ENCODE measurements at places on chromosomes 11 and 22.

GRCh38 chr11:63682066-63683021, 1.0 kb downstream of the RTN3 start:
- no peak for DNase-seq

- no peak for DNase-seq
Observed at GRCh38 chr22:31857247-31857646, 87.1 kb upstream of the YWHAH start.

GRCh38 chr11:120526241-120526640, 14.7 kb downstream of the GRIK4 start:
- no peak for DNase-seq

- no peak for DNase-seq
Observed at GRCh38 chr11:78564490-78565467, 9.9 kb downstream of the NARS2 start.

DNA sequence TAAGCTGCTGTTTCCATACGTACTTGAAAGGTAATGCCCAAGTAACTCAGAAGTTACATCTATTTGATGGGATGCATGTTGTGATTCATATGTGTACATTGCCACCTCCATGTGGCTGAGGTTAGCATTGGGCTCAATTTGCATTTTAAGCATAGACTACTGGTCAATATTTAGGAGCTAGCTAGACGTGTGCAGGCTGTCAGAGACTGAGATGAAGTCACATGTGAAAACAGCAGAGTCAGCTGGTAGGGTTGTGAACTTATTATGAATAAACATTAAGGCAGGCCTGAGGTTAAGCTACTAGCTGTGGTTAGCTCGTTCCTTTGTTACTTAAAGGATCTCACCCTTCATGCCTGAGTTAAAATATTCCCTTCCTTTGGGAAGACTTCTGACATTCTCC, 114.5 kb upstream of the MTNR1B start:
- DNase-seq, result no peak

GRCh38 chr22:43216738-43217137, 29.8 kb upstream of the TTLL12 start:
- no peak for DNase-seq

GRCh38 chr11:83102834-83103233, 31.1 kb upstream of the RAB30 start:
- no peak for DNase-seq

All from stimulated activated CD8-positive, alpha-beta memory T cell treated with anti-CD3 and anti-CD28 coated beads, Interleukin-4, amount 100 ng/mL, for 1 hour (primary cell).